ENCODE measurements at places on chromosomes 13 and 19.

DNA sequence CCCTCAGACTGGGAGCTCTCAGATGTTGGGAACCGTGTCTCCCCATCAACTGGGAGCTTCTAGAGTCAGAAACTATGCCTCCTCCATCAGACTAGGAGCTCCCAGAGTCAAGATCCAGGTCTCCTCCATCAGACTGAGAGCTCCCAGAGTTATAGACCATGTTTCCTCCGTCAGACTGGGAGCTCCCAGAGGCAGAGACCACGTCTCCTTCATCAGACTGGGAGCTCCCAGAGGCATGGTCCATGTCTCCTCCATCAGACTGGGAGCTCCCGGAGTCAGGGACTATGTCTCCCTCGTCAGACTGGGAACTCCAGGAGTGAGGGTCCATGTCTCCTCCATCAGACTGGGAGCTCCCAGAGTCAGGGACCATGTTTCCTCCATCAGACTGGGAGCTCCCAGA is 10.0 kb downstream of the CEACAM16 start:
- no peak for DNase-seq

- no peak for DNase-seq
Measured at GRCh38 chr19:32816555-32817099, 52.9 kb downstream of the SLC7A9 start.

DNA sequence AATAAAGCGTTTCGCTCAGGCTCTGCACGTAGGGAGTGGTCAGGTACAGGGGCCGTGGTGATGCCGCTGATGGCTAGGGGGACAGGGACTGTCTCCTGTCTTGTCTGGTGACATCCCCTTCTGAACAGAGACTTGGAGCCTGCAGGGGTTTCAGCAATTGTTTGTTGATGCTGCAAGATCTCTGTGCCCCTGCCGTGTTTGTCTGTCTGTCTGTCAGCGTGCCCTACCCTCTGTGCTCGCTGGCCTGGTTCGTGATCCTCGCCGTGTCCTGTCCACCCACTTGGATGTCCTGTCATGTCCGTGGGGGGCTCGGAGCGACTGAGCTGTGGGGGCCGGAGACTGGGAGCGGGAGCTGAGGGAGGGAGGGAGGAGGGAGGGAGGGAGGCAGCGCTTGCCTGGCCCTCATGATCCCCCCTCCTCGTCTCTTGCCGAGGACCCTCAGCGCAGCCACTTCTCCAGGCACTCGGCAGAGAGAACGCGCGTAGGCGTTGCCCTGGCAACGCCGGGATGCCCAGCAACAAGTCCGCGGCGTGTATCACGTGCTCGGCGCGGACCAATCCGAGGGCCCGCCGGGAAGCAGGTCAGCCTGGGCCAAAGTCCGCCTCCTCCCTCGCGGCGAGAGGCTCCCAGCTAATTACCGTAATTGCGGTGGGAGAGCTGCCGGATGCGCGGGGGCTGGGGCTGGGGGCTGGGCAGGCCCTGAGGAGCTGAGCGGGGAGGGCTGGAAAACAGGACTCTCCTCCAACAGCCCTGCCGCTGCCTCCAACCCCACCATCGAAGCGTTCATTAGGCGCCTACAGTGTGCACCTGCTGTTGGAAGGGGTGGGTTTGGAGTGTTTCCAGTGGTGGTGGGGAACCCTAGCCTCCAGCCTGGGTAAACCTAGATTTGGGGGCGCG is 31.9 kb upstream of the FEM1A start:
- peak; percentile 55 for DNase-seq

DNA sequence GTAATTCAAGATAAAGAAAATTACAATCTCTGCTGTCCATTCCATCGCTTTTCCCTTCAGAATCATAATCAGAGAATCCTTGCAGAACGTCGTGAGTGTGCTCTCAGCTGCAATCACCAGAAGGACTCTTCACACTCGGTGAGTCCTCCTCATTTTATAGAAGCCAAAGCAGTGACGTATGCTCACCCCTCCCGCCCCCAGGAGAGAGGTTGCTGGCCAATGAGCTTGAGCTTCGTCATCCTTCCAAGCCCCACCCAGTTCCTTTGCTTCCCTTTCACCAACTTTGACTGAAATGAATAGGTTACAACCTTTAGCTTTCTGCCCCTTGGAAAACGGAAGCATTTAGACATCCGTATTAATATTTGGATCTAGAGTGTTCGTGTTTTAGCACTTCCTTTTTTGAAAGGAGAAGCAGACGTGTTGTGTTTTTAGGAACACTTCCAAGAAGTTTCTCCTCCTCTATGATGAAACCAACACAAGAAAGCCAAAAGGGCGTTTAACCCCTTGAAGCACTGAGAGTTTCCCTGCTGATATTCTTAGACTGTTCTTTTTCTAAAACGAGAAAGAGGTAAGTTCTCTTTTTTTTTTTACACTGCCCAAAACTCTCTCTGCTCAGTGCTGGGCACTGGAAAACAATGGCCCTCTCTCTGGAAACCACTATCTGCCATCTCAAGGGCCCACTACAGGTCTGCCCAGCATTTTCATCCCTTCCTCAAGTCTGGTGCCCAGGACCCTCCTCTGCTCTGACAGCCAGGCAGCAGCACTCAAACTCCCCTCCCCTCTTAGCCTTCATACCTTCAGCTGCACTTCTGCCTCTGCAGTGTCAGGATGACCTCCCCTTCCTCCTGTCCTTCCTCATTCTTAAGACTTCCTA is 44.3 kb upstream of the CEACAM21 start:
- DNase-seq, result peak; percentile 57

DNA sequence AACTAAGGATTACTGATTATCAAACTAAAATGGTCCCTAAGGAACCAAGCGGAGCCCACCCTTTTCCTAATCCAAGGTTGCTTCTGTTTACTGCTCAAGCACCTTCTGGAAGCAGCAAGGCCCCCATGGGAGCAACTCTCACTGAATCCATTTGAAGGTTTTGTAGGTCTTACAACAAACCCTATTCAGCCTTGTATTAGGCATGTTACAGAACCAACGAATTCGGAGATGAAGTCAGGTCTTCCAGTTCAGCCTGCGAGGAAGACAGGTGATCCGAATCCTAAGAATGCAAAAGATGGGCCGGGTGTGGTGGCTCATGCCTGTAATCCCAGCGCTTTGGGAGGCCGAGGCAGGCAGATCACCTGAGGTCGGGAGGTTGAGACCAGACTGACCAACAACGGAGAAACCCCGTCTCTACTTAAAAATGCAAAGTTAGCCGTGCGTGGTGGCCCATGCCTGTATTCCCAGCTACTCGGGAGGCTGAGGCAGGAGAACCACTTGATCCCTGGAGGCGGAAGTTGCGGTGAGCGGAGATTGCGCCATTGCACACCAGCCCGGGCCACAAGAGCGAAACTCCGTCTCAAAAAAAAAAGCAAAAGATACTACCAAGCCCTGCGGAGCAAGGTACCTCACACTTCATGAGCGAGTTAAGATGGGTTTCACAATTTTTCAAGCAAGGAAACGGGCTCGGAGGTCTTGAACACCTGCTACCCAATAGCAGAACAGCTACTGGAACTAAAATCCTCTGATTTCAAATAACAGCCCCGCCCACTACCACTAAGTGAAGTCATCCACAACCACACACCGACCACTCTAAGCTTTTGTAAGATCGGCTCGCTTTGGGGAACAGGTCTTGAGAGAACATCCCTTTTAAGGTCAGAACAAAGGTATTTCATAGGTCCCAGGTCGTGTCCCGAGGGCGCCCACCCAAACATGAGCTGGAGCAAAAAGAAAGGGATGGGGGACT is 609 bp downstream of the ZAR1L start:
- DNase-seq, result peak; percentile 36

- DNase-seq, result no peak
Measured at GRCh38 chr13:32845952-32846950, 170.0 kb upstream of the KL start.

DNA sequence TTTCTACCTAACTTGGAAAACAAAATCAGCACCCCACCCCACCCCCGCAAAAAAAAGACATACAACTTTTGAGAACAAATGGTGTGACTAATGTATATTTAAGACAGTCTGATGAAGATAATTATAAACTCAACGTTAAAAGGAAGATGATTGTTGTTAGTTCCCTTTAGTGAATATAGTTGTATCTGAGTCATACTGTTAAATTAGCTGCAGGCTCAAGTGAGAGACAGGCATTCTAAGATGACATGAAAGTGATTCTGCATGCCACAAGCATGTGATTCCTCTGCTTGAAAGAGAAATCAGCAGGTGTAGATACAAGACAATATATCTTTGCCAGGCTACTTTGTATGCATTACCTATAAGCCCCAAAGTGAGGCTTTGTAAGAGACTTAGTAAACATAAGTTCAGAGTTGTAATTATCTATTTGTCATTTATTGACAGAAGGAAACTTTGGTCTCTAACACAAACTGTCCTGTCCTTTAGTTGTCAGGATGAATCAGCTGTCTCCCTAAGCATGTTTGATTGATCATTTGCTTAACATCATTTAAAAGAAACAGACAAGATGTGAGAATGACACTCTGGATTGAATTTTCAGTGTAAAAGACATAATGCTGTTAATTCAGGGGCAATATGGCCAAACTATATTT is 319.4 kb upstream of the HTR2A start:
- DNase-seq, result no peak

GRCh38 chr19:46714444-46715106 is 2.3 kb downstream of the PRKD2 start:
- no peak for DNase-seq

GRCh38 chr19:848386-848921 is 3.6 kb upstream of the ELANE start:
- no peak for DNase-seq

DNA sequence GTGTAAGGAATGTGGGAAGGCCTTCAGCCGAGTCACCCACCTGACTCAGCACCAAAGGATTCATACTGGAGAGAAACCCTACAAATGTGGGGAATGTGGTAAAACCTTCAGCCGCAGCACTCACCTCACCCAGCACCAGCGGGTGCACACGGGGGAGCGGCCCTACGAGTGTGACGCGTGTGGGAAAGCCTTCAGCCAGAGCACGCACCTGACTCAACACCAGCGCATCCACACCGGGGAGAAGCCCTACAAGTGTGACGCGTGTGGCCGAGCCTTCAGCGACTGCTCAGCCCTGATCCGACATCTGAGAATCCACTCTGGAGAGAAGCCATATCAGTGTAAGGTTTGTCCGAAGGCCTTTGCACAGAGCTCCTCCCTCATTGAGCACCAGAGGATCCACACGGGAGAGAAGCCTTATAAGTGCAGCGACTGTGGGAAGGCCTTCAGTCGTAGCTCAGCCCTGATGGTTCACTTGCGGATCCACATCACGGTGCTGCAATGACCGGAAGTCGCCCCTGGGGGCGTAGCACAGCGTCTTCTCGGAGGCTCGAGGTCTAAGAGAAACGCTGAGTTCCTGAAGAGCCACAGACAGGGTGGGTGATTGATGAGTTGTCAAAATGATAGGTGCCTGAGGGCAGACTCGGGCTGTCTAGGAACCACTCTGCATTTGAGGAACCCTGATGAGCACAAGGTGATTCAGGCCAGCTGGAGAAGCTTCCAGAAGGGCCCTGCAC is 12.2 kb downstream of the ZSCAN22 start:
- no peak for DNase-seq

GRCh38 chr19:55175117-55175867 is 4.8 kb downstream of the SYT5 start:
- DNase-seq, result no peak

DNA sequence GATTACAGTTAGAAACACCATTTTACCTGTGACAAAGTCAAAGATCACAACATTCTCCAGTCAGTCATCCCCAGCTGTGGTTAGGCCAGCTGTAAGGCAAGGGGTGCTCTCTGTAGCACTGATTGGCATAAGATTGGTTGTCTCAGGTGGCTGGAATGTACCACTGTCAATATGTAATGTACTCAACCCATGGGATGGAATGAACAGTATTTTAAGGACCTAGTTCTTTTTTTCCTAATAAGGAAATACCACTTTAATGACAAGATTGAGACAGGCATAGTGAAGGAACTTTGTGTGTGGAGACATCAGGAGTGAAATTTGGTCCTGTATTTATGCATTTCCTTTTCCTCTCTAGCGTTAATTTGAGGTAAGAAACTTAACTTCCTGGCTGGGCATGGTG is 310.7 kb downstream of the ITGBL1 start:
- no peak for DNase-seq

GRCh38 chr13:94712812-94713560 is 641 bp upstream of the SOX21 start:
- DNase-seq, result no peak
